ENCODE measurements at places on chromosomes 1 and 21.

DNA sequence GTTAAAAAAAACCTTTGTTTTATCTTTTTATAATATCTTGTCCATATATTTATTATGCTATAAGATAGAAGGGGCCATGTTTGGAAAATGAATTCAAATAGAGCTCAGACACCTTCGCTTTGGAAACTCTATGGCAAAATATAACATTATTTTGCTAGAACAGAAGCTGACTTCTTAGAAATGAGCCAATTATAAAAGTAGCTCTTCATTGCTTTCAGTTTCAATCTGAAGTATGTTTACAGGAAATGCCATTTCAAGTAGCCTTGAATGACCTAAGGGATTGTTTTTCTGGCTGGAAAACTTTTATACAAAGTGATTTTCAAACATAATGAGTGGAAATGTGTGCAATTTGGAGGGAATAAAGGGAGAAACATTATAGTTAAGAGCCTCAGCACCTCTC lies 37.8 kb upstream of the GBP5 start:
- no peaks in the 10 kb centered on the region for H3K27me3 ChIP-seq
- H3K4me3 ChIP-seq: no peak overlapping the region
- no peaks in the 10 kb centered on the region for H3K36me3 ChIP-seq
- H3K4me1 ChIP-seq: peaks cover 5% of the 10 kb centered on the region

GRCh38 chr1:10515976-10516750 lies 41.4 kb downstream of the PEX14 start:
- H3K27me3 ChIP-seq: no peaks in the 10 kb centered on the region
- H3K4me1 ChIP-seq: peaks cover 45% of the 10 kb centered on the region
- H3K27ac ChIP-seq: no peak overlapping the region
- no peaks in the 10 kb centered on the region for H3K36me3 ChIP-seq
- no peak overlapping the region for H3K4me3 ChIP-seq

GRCh38 chr1:212121779-212122178 lies 86.2 kb downstream of the DTL start:
- H3K27me3 ChIP-seq: no peaks in the 10 kb centered on the region
- DNase-seq: no peak
- no peak overlapping the region for H3K27ac ChIP-seq
- H3K4me1 ChIP-seq: peaks cover 4% of the 10 kb centered on the region
- peaks cover 6% of the 10 kb centered on the region for H3K36me3 ChIP-seq

DNA sequence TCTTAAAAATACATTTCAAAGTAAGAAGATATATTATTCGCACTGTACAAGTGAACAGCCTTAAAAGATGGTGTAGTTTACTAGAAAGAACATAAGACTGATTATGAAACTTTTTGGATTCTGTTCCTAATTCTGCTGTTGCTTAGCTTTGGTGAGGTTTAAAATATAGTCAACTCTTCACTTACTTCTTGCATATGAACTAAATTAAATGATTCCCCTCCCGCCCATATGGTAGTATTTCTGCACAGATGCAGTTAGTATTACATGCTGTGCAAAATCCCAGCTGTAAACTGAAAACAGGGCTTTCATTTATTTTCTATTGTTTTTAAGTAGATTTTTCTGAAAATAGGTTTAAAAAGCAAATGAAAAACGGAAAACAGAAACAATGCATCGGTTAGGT lies 345.4 kb upstream of the NCAM2 start:
- H3K27me3 ChIP-seq: no peaks in the 10 kb centered on the region
- H3K4me1 ChIP-seq: no peaks in the 10 kb centered on the region
- no peak for DNase-seq
- H3K36me3 ChIP-seq: no peaks in the 10 kb centered on the region

- no peaks in the 10 kb centered on the region for H3K27me3 ChIP-seq
- no peak for DNase-seq
- H3K36me3 ChIP-seq: no peaks in the 10 kb centered on the region
- H3K4me3 ChIP-seq: no peak overlapping the region
- H3K27ac ChIP-seq: no peak overlapping the region
These were observed 24.7 kb downstream of the LYST start for GRCh38 chr1:235841938-235842545.

- DNase-seq: no peak
- H3K36me3 ChIP-seq: peaks cover 16% of the 10 kb centered on the region
- H3K27me3 ChIP-seq: peaks cover 5% of the 10 kb centered on the region
- peak overlapping the region; percentile 70 for H3K27ac ChIP-seq
- H3K4me1 ChIP-seq: peaks cover 9% of the 10 kb centered on the region
These were observed 6.1 kb downstream of the CAPZA1 start for GRCh38 chr1:112625696-112626095.

DNA sequence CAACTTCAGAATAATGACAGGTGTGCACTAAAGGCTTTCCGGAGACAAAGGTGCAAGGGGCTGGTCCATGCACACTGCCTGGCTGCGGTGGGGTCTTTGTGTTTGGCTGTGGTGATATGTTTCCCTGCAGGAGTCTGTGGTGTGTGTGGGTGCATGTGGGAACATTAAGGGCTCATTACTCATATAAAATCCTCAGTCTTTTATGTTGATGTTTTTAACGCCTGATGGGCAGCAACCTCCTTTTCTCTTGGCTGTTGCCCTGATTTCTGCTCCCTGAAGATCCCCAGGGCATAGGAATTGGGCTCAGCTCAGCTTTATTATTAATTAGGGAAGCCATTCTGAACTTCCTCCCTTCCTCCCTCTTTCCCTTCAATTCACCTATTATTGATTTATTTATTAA lies 67.6 kb upstream of the SPAG17 start:
- no peaks in the 10 kb centered on the region for H3K36me3 ChIP-seq
- H3K4me3 ChIP-seq: no peak overlapping the region
- H3K4me1 ChIP-seq: peaks cover 37% of the 10 kb centered on the region
- no peak for DNase-seq
- no peaks in the 10 kb centered on the region for H3K27me3 ChIP-seq

DNA sequence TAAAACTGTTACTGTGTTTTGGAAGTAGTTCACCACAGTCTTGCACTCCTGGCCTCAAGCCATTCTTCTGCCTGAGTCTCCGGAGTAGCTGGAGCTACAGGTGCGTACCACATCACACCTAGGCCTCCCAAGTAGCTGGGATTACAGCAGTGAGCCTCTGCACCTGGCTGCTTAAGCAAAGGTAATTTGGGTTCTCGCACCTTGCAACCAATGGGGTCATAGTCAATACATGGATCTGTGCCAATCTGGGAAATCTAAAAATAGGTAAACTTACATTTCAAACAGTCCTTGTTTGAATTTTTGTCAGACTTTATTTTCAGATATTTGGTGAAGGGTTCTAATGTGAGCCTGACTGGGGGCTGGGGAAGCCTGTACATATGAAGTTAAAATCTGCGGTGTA lies 466.5 kb downstream of the PCP4 start:
- no peak overlapping the region for H3K4me3 ChIP-seq
- no peak overlapping the region for H3K27ac ChIP-seq
- H3K4me1 ChIP-seq: no peaks in the 10 kb centered on the region
- H3K36me3 ChIP-seq: no peaks in the 10 kb centered on the region

GRCh38 chr21:44654576-44655175 lies at the start of gene KRTAP12-4:
Gene KRTAP12-4, minus strand, starts transcription at chr21:44654659. Its CDS starts 45 bp downstream, at chr21:44654614.
- peaks cover 7% of the 10 kb centered on the region for H3K4me1 ChIP-seq
- no peak for DNase-seq
- peaks cover 13% of the 10 kb centered on the region for H3K36me3 ChIP-seq
- peaks cover 8% of the 10 kb centered on the region for H3K27me3 ChIP-seq
- no peak within 1 kb of the TSS for H3K27ac ChIP-seq

- peak overlapping the region; percentile 99 for H3K27ac ChIP-seq
These were observed 791 bp upstream of the CFAP298 start for GRCh38 chr21:32612999-32613337.

- H3K36me3 ChIP-seq: no peaks in the 10 kb centered on the region
- DNase-seq: no peak
- H3K4me3 ChIP-seq: no peak overlapping the region
- H3K4me1 ChIP-seq: no peaks in the 10 kb centered on the region
- no peak overlapping the region for H3K27ac ChIP-seq
These were observed 148.6 kb upstream of the ZC3H12A start for GRCh38 chr1:37325509-37326437.

DNA sequence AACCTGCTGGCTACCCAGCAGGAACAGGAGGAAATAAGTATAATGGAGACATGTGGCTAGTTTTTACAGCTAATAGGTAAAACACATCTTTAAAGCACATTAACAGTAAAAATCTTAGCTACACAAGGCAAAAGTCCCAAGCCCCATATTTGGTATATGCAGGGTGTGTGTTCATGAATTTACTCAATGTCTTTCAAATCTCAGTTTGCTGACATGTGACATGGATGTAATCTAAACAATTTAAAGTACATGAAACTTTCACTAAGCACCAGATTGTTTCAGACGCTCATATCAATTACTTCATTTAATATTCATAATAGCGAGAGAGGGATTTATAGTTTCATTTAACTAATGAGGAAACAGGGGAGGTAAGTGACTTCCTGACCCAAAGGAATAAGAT lies 3.9 kb downstream of the TACSTD2 start:
- no peaks in the 10 kb centered on the region for H3K36me3 ChIP-seq
- H3K27ac ChIP-seq: no peak overlapping the region
- H3K4me1 ChIP-seq: peaks cover 8% of the 10 kb centered on the region
- peaks cover 14% of the 10 kb centered on the region for H3K27me3 ChIP-seq
- no peak for DNase-seq

DNA sequence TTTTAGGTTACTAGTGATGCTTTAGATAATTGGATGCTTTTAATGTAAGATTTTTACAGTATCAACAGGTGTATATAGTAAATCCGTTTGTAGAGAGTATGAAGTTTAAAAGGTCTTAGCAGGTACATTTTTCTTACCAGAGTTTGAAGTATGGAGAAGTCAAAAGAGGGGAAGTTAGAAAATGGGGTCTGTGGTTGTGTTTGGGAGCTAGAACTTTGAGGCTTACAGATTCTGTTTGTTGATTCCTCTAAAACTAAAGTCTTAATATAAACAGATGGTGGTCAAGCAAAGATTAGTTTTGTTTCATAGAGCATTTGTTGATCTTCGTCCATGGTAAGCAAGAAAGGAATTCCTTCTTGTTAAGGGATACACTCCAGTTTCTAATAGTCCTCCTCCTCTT lies 35.8 kb downstream of the CDC42 start:
- peaks cover 2% of the 10 kb centered on the region for H3K27me3 ChIP-seq
- peak overlapping the region; percentile 33 for H3K27ac ChIP-seq
- H3K36me3 ChIP-seq: peaks cover 25% of the 10 kb centered on the region
- H3K4me3 ChIP-seq: no peak overlapping the region
- peaks cover 70% of the 10 kb centered on the region for H3K4me1 ChIP-seq

GRCh38 chr1:73930293-73930692 lies 267.7 kb downstream of the LRRIQ3 start:
- no peak for DNase-seq
- H3K4me1 ChIP-seq: no peaks in the 10 kb centered on the region
- no peaks in the 10 kb centered on the region for H3K27me3 ChIP-seq

- peak overlapping the region; percentile 99 for H3K4me3 ChIP-seq
- peak overlapping the region; percentile 78 for H3K27ac ChIP-seq
- peak; percentile 51 for DNase-seq
- peaks cover 16% of the 10 kb centered on the region for H3K36me3 ChIP-seq
- H3K27me3 ChIP-seq: peaks cover 13% of the 10 kb centered on the region
These were observed 777 bp downstream of the LRRC41 start for GRCh38 chr1:46302641-46303037.

DNA sequence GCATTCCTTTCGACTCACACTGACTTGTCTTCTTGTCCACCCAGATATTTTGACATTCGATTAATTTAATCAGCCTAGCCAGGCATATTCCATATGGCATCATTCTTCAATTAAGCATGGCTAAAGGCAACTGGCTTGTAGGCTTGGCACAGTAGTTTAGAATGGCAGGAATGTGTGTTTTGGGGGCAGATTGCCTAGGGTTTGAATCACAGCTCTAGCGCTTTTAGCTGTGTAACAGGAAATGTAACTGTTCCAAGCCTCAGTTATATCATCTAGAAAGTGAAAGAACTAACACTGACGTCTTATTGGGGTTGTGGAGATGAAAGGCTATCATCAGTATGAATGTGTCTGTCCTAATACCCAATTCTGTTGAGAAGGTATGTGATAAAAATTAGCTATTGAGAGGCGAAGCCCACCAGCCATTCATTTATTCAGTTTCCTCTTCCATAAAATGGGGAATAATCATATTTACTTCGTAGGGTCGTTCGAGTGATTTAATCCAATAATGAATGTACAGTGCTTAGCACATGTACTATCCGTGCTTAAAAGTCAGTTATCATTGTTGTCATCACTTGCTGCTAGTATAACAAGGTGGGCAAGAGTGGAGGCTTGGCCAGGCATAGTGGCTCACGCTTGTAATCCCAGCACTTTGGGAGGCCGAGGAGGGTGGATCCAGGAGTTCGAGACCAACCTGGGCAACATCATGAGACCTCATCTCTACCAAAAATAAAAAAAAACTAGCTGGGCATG lies 41.6 kb upstream of the GRHL3 start:
- no peaks in the 10 kb centered on the region for H3K27me3 ChIP-seq
- no peak overlapping the region for H3K4me3 ChIP-seq
- no peak for DNase-seq
- H3K36me3 ChIP-seq: no peaks in the 10 kb centered on the region

- no peak overlapping the region for H3K27ac ChIP-seq
- H3K4me1 ChIP-seq: peaks cover 2% of the 10 kb centered on the region
- H3K27me3 ChIP-seq: peaks cover 3% of the 10 kb centered on the region
- DNase-seq: no peak
These were observed 4.3 kb downstream of the PIK3CD start for GRCh38 chr1:9655836-9656235.

- H3K36me3 ChIP-seq: no peaks in the 10 kb centered on the region
- no peaks in the 10 kb centered on the region for H3K4me1 ChIP-seq
- H3K4me3 ChIP-seq: no peak overlapping the region
- DNase-seq: no peak
These were observed 23.7 kb downstream of the NMNAT2 start for GRCh38 chr1:183394435-183394834.

- DNase-seq: no peak
- no peak overlapping the region for H3K4me3 ChIP-seq
- H3K27me3 ChIP-seq: peaks cover 2% of the 10 kb centered on the region
- H3K36me3 ChIP-seq: no peaks in the 10 kb centered on the region
- H3K4me1 ChIP-seq: peaks cover 3% of the 10 kb centered on the region
These were observed 8.5 kb downstream of the GPA33 start for GRCh38 chr1:167081594-167082156.

DNA sequence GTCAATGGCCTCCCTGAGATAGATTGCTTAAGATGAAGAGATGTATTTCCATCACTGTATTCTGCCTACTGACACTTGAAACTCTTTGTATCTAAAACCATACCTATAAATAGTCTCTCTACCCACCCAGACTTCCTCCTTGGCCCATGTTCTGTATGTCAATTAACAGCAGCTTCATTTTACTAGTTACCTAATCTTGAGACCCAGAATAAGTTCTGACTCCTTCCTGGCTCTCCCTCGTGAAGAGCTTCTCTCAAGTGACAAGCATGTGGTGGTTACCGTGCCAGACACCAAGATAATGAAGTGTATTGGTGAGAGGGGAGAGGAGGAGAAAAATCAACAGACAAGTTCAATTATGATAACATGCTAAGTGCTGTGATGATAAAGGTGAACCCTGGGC lies 128.8 kb upstream of the RAVER2 start:
- DNase-seq: no peak
- peaks cover 14% of the 10 kb centered on the region for H3K4me1 ChIP-seq
- H3K27ac ChIP-seq: no peak overlapping the region
- no peak overlapping the region for H3K4me3 ChIP-seq
- H3K36me3 ChIP-seq: peaks cover 31% of the 10 kb centered on the region

DNA sequence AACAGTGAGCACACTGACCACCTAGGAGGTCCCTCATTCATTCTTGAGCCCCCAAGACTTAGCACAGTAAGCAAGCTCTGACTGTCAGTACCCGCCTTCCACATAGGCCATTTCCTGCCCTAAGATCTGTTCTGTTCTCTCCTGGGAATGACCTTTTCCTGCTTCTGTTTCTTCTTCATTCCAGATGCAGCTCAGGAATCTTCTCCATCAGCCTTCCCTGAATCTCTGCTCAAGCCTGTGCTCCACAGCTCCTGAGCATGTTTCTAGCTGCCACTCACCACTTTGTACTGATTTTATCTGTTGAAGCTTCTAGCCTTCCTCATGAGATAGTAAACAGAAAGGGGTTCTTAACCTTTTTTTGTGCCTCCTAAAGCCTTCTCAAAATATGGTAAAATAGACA lies 56.6 kb downstream of the ZNF281 start:
- H3K27me3 ChIP-seq: peaks cover 2% of the 10 kb centered on the region
- no peaks in the 10 kb centered on the region for H3K36me3 ChIP-seq
- no peak overlapping the region for H3K4me3 ChIP-seq
- H3K27ac ChIP-seq: peak overlapping the region; percentile 10

Measured in endothelial cell (in vitro differentiated cells).